Calu3 (cell line): ENCODE measurements at places on chromosomes 5 and 9.

DNA sequence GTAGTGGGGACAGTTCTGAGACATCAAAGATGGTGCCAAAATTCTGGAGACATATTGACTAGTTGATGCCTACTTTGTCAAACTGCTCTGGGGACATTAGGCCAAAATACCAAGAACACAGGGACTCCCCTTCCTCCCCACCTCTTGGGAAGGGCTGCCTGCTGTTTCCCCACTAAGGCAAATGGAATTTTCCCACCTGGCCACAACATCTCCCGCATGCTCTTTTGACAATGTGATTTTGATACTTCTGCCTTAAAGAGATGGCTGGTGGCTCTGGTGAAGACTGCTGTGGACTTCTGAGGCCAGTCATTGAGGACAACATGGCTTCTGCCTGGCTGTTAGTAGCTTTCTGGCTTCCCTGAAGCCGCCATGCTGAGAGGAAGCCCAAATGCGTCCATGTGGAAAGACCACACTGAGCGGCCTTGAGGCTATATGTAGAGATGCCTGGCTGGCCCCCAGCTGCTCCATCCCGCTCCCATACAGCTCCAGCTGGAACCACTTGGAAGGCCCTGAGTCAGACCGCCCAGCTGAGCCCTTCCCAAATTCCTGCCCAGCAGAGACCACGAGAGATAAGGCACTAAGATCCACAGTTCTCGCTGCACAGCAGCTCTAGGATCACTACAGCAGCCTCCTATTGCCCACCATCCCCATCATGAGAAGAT is 226.7 kb downstream of the SYK start:
- H3K4me3 ChIP-seq, result no peak overlapping the region
- H3K27ac ChIP-seq, result no peak overlapping the region
- no peaks in the 10 kb centered on the region for H3K4me1 ChIP-seq
- no peak for DNase-seq
- peaks cover 12% of the 10 kb centered on the region for H3K27me3 ChIP-seq
- no peaks in the 10 kb centered on the region for H3K36me3 ChIP-seq

- no peaks in the 10 kb centered on the region for H3K36me3 ChIP-seq
- no peak overlapping the region for H3K4me3 ChIP-seq
- H3K27me3 ChIP-seq, result peaks cover 87% of the 10 kb centered on the region
- H3K4me1 ChIP-seq, result no peaks in the 10 kb centered on the region
- no peak for DNase-seq
These were observed 62.5 kb downstream of the LMX1B start for GRCh38 chr9:126676102-126676684.

- H3K4me1 ChIP-seq, result no peaks in the 10 kb centered on the region
- no peak overlapping the region for H3K4me3 ChIP-seq
- H3K27me3 ChIP-seq, result peaks cover 24% of the 10 kb centered on the region
- no peak for DNase-seq
- H3K27ac ChIP-seq, result no peak overlapping the region
- no peaks in the 10 kb centered on the region for H3K36me3 ChIP-seq
These were observed 5.6 kb downstream of the MEIKIN start for GRCh38 chr5:131939690-131940345.

DNA sequence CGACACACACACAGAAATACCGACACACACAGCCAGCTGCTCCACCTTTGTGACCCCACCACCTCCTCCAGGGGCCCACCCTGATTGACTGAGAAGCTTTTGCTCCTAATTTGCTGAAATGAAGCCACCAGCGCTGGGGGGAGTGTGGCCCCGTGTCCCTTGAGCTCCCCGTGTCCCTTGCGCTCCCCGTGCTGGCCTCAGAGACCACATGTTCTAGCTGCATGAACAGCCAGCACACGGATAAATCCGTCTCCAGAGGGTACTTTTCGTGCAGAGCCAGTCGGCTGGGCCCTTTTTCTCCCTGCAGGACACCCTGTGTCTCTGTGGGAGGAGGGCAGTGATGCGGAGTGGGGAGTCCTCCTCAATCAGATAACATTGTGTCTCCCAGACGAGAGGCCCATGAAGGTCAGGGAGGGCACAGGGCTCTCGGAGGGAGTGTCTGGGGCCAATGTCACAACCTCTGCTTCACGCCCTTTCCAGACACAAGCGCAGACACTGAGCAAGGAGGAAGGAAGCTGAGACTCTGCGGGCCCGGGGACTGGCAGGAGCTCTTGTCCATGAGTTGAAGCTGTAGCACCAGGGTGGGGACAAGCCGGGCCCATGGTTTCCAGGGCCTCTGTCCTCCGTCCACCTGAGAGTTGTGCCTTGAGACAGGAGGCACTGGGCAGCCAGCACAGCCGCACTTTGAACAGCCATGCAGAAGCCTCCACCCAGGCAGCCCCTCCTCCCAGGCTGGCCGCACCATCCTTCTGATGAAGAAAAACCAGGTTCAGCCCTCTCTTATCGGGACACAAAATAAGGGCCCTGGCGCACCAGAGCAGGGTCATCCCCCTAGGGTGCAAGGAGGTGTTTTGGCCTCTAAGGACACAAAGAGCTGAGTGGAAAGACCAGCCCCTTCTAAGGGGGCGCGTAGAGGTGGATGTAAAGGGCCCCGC is 36.4 kb upstream of the SLC6A19 start:
- H3K4me3 ChIP-seq, result no peak overlapping the region
- H3K4me1 ChIP-seq, result peaks cover 26% of the 10 kb centered on the region
- DNase-seq, result no peak
- H3K27me3 ChIP-seq, result peaks cover 26% of the 10 kb centered on the region
- H3K36me3 ChIP-seq, result peaks cover 14% of the 10 kb centered on the region
- no peak overlapping the region for H3K27ac ChIP-seq

DNA sequence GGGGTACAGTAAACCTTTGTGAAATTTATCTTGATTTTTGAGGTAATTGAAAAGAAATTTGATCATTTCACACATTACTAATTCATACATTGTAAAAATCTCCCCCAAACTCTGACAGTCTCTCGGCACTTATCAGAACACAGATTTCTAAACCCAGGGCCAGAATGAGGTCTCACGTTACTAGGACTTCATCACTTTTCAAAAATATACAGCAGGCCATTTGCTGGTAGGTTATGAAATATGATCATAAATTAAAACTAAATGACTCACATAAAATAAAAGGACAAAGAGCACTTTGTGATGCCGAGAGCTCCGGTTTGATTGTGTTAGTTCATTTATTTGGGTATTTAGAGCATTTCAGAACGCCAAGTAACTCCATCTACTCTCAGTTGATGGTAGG is 17.0 kb downstream of the MSX2 start:
- H3K36me3 ChIP-seq, result peaks cover 5% of the 10 kb centered on the region
- no peak overlapping the region for H3K4me3 ChIP-seq
- no peak for DNase-seq
- peaks cover 30% of the 10 kb centered on the region for H3K27me3 ChIP-seq
- H3K27ac ChIP-seq, result peak overlapping the region; percentile 27

DNA sequence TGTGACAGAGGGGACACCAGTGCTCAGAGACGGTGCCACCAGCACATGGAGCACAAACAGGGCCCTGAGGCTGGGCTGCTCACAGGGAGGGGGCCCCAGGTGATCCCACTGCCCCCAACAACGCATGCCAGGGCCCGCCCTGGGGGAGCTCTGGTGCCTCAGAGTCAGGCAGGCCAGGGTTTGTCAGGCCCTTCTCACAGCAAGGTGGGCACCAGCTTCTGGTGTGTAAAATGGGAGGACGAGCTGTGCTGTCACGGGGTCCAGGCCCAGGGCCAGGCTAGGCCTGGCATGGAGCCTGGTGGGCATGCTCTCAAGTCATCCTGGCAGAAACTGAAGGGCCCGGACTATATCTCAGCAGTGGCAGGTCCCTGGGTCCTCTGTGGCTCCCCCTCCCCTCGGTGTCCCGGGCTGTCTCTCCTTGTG is 34.5 kb downstream of the PRRT1B start:
- no peaks in the 10 kb centered on the region for H3K4me1 ChIP-seq
- no peak overlapping the region for H3K27ac ChIP-seq
- no peak overlapping the region for H3K4me3 ChIP-seq
- DNase-seq, result no peak
- H3K36me3 ChIP-seq, result no peaks in the 10 kb centered on the region

DNA sequence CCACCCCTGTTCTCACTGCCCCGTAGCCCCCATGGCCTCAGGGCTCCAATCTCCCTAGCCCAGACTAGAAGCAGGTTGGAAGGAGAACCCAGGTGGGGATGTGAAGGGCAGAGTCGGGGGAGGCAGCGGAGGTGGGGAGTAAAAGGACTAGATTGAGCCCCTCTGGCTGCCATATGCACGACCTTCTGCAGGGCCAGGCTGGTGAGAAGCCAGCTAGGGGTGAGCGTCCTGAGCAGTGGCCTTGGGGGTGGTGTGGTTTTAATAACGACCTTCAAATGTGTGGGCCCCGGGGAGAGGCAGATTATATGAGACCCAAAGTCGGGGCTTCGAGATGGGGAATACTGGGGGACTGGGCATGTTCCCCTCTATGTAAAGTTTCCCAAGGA is 139.5 kb downstream of the C9orf50 start:
- peak overlapping the region; percentile 80 for H3K27ac ChIP-seq
- peaks cover 48% of the 10 kb centered on the region for H3K4me1 ChIP-seq
- H3K4me3 ChIP-seq, result peak overlapping the region; percentile 57
